Natural killer cell treated with Interleukin-12 subunit alpha and Interleukin-12 subunit beta and Interleukin-15 and Interleukin-18, amount 100 ng/mL, for 72 hours (primary cell): ENCODE measurements at places on chromosomes 7 and 10. TPM values are rescaled to one million over a fixed set of nuclear protein-coding genes. Genes with fewer than 3 reads are reported as not detected.

DNA sequence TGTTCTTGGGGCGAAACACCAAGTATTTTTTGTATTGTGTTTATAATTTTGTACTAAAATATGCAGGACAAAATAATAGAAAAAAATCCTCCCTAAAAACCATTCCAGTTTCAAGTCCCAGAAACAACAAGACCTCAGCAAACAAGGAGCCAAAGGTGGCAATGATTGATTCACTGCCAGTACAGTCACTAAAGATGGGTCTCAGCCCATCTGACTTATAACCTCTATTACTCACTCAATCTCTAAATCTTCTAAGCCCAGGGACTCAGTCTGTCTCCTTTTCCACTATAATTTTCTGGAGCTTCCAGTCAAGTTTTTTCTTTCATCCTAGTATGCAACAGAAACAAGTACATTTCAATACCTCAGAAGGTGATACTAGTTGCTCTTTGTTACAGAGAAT is 33.3 kb downstream of the SNX13 start:
- H3K4me3 ChIP-seq = no peak overlapping the region
- H3K36me3 ChIP-seq = peaks cover 4% of the 10 kb centered on the region
- H3K27ac ChIP-seq = no peak overlapping the region
- no peak for DNase-seq
- H3K4me1 ChIP-seq = peaks cover 37% of the 10 kb centered on the region
- H3K27me3 ChIP-seq = no peaks in the 10 kb centered on the region

The SPDYE8 gene
- total RNA-seq = not detected

- H3K4me1 ChIP-seq = no peaks in the 10 kb centered on the region
- H3K27me3 ChIP-seq = peaks cover 6% of the 10 kb centered on the region
- no peak overlapping the region for H3K4me3 ChIP-seq
- H3K27ac ChIP-seq = no peak overlapping the region
- no peaks in the 10 kb centered on the region for H3K36me3 ChIP-seq
- peak; percentile 32 for DNase-seq
Measured at GRCh38 chr10:43045631-43046287, 31.1 kb upstream of the RET start.

The RSPH10B2 gene
- 0.45 TPM for total RNA-seq

DNA sequence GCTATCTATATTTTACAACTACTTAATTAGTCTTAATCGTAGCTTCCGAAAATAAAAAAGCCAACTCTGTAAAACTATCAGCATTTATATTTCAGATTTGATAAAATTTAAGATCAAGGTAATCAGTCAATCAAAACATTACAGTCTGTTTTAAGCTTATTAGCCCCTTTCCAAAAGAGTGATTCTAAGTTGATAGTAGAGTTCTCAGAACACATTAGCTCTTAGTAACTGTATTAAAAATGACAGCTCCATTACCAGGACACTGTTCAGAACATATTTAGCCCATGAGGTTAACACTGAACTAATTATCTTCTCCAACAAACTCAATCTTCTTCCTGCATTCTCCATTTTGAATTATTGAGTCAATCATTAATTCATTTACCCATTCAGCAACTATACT is 110.3 kb upstream of the PALS2 start:
- H3K4me1 ChIP-seq = no peaks in the 10 kb centered on the region
- no peak overlapping the region for H3K27ac ChIP-seq
- peaks cover 7% of the 10 kb centered on the region for H3K27me3 ChIP-seq
- H3K4me3 ChIP-seq = no peak overlapping the region
- no peaks in the 10 kb centered on the region for H3K36me3 ChIP-seq
- DNase-seq = no peak

The SPDYE5 gene
- not detected for total RNA-seq

The AGR3 gene
- not detected for total RNA-seq

The GRM3 gene
- not detected for total RNA-seq

DNA sequence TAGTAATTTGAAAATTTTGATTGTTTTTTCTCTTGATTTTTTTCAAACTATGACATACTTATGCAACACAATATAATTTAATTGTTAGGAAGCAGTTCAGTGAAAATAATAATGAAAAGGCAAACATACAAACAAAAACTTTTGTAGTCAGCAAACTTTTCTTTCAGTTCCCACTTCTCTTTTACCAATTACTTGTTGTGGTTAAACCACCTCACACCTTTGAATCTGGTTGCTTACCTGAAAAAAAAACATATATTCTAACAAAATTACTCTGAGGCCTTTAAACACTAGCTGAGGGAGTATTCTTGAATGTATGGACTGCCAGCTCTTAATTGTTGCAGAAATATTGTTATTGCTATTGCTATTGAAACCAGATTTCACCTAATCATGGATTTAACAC is 266.2 kb upstream of the SEMA3C start:
- no peaks in the 10 kb centered on the region for H3K27me3 ChIP-seq
- H3K36me3 ChIP-seq = peaks cover 4% of the 10 kb centered on the region
- H3K27ac ChIP-seq = no peak overlapping the region

The HOXA2 gene
- not detected for total RNA-seq

DNA sequence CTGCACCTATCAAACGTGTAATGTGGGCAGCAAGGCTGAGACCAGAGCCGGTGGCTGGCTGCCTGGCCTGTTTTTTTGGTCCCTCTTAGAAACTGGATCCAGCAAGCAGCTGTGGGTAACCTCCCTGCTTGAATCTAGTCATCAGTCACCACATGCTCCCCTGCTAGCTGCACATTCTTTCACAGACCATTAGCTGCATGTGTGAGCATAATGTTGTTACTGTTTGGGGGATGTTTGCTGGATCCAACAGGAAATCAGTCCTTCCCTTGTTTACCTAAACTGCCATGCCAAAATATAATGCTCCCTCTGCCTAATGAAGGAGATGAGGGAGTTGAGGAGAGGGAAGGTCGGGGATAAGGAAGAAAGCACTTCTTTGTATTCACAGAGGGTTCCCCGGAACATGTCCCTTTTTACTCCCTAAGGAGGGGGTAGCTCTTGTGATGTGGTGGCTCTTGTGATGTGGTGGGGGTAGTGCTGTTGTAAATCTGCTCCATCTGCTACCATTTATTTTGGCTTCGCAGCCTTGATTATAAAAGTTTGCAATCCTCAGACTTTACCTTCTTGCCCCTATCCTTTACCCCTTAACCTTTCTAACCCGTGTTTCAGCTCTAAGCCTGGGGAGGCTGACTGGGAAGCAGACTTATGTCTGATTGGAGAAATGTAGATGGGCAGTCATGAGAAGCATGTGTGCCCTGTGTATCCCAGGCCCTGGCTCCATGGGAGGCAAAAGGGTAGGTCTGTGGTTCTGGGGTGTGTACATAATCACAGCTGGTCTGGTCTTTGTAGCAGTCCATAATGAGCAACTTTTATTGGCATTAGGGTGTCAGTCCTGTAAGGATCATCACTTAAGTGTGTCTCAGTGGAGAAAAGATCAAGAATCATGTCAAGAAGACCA is 20.8 kb downstream of the LOXL4 start:
- no peak overlapping the region for H3K27ac ChIP-seq
- H3K36me3 ChIP-seq = peaks cover 42% of the 10 kb centered on the region
- DNase-seq = no peak
- H3K4me3 ChIP-seq = no peak overlapping the region
- no peaks in the 10 kb centered on the region for H3K4me1 ChIP-seq

GRCh38 chr10:19168584-19168983 is 120.0 kb downstream of the MALRD1 start:
- DNase-seq = no peak
- H3K27me3 ChIP-seq = no peaks in the 10 kb centered on the region
- no peaks in the 10 kb centered on the region for H3K4me1 ChIP-seq

DNA sequence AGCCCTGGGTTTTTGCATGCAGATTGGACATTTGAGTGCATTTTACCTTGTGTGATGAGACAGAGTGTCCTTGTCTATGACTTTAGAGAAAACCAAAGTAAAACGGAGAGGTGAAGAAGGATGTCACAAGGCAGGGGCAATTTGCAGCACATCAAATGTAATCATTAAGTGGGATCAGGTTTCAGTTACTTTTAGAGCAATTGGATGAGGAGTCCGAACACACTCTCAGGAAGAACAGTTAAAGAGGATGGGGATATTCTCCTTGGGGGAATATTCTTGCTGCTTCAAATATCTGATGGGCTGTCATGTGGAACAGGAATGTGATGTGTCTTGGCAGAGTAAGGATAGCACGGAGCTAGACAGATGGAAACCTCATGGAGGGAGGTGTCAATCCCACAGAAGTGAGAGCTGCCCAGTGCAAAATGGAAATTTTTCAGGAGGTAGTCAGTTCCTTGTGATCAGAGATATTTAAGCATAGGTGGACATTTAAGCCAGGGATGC is 757 bp downstream of the RAB19 start:
- no peak for DNase-seq
- peak overlapping the region; percentile 94 for H3K27ac ChIP-seq
- H3K4me3 ChIP-seq = peak overlapping the region; percentile 92

DNA sequence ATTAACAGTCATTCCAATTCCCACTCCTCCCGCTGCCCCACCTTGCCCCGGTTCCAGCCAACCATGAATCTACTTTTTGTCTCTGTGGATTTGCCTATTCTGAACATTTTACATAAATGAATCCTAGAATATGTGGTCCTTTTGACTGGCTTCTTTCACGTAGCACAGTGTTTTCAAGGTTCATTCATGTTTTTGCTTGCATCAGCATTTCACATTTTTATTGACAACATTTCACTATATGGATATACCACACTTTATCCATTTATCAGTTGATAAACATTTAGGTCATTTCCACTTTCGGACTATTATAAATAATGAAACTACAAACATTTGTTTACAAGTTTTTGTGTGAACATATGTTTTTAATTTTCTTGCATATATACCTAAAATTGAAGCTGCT is 182.0 kb downstream of the ZNF248 start:
- no peak overlapping the region for H3K27ac ChIP-seq
- no peak for DNase-seq
- H3K4me3 ChIP-seq = no peak overlapping the region
- H3K27me3 ChIP-seq = no peaks in the 10 kb centered on the region

The MYO1G gene
- total RNA-seq = 518 TPM

DNA sequence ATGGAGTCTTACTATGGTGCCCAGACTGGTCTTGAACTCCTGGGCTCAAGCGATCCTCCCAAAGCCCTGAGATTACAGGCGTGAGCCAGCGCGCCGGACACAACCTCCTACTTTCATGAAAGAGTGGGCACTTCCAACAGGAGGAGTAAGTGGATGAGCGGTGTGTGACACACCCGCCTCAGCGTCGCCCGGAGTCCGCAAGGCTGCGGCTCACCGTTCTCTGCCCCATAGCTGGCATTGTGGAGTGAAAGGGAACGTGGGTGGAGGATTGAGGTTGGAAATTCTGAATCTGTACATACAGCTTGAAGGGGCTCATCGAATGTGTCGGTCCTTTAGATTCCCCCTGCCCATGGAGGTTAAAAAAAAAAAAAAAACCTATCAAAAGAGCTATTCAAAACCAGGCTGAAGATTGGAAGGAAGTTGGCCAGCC is 524 bp upstream of the PRXL2A start:
- peaks cover 7% of the 10 kb centered on the region for H3K4me1 ChIP-seq
- no peak for DNase-seq
- H3K27ac ChIP-seq = peak overlapping the region; percentile 74
- H3K4me3 ChIP-seq = peak overlapping the region; percentile 87
- no peaks in the 10 kb centered on the region for H3K36me3 ChIP-seq
- no peaks in the 10 kb centered on the region for H3K27me3 ChIP-seq

- H3K4me3 ChIP-seq = no peak overlapping the region
- no peak for DNase-seq
- no peak overlapping the region for H3K27ac ChIP-seq
Measured at GRCh38 chr10:67780759-67781538, 57.0 kb downstream of the DNAJC12 start.

- no peak for DNase-seq
- H3K4me3 ChIP-seq = no peak overlapping the region
- no peaks in the 10 kb centered on the region for H3K27me3 ChIP-seq
Measured at GRCh38 chr10:65548001-65548400, 1377.8 kb upstream of the LRRTM3 start.

GRCh38 chr10:78203915-78204818 is 170.5 kb downstream of the RPS24 start:
- no peak overlapping the region for H3K4me3 ChIP-seq
- no peak overlapping the region for H3K27ac ChIP-seq
- no peak for DNase-seq
- H3K27me3 ChIP-seq = no peaks in the 10 kb centered on the region
- H3K36me3 ChIP-seq = no peaks in the 10 kb centered on the region

DNA sequence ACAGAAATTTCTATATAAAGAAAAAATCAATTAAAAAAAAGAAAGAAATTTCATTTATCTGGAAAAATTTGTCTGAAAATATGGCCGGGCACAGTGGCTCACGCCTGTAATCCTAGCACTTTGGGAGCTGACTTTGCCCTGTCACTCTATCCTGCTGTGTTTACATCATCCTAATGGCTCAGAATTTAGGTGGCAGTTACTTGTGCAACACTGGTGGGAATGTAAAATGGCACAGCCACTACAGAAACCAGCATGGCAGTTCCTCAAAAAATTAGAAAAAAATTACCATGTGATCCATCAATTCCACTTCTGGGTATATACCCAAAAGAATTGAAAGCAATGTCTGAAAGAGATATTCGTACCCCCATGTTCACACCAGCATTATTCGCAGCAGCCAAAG is 405.2 kb upstream of the AUTS2 start:
- H3K4me3 ChIP-seq = no peak overlapping the region
- no peaks in the 10 kb centered on the region for H3K36me3 ChIP-seq
- no peaks in the 10 kb centered on the region for H3K4me1 ChIP-seq
- no peaks in the 10 kb centered on the region for H3K27me3 ChIP-seq
- no peak for DNase-seq

The LLCFC1 gene
- total RNA-seq = not detected

The ZPBP gene
- total RNA-seq = not detected

GRCh38 chr7:129256221-129256620 is 31.4 kb downstream of the AHCYL2 start:
- H3K27ac ChIP-seq = no peak overlapping the region
- DNase-seq = no peak
- no peaks in the 10 kb centered on the region for H3K27me3 ChIP-seq

The KCNH2 gene
- not detected for total RNA-seq

The TEX47 gene
- total RNA-seq = not detected

DNA sequence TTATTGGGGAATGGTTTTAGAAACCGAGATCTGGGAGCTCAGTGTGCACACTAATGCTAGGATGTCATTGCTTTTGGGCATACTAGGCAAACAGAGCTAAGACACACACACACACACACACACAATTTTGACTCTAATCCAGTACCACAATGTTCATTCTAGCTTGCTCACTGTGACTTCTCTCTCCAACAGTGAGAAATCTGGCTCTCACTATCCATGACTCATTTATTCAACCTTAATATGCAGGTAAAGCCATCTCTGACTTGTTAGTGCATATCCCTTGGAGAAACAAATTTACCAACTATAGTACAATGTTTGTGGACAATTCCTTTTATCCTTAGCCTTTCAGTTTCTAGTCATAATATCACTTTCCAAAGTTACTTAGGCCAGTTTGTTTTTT is 5.9 kb upstream of the BMS1 start:
- H3K36me3 ChIP-seq = peaks cover 10% of the 10 kb centered on the region
- H3K27me3 ChIP-seq = peaks cover 42% of the 10 kb centered on the region
- H3K4me1 ChIP-seq = peaks cover 6% of the 10 kb centered on the region
- no peak for DNase-seq
- H3K4me3 ChIP-seq = no peak overlapping the region

DNA sequence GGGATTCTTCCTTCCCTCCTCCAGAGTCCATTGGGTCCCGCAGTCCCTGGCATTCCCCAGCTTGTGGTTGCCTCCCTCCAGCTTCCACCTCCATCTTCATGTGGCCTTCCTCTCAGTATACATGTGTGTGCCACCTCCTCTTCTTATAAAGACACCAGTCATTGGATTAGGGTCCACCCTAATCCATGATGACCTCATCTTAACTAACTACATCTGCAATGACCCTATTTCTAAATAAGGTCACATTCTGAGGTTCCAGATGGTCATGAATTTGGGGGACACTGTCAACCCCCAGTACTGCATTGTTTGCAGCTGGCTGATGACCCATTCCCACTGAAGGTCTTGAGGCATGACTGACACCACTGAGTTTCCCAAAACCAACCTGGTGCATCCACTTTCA is 99.0 kb downstream of the PTPRE start:
- peak overlapping the region; percentile 30 for H3K27ac ChIP-seq
- H3K4me3 ChIP-seq = no peak overlapping the region
